Upper lobe of left lung (tissue), 6 donors: ENCODE measurements at places on chromosomes 7 and 10.

DNA sequence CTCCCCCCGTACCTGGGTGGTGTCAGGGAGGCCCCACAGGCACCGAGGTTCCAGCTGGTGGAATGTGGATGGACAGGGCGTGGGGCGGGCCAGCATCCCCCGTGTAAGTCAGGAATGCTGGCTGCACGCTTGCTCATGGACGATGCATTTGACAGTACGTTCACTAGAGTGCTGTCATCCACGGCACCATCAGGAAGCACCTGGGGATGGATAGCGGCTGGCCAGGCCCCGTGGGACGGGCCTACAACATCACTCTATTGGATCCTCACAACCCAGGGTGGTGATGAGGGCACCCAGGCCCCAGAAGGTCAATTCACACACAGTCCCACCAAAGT lies 63.6 kb downstream of the INSIG1 start:
- no peaks in the 10 kb centered on the region for H3K36me3 ChIP-seq
- H3K27me3 ChIP-seq: no peaks in the 10 kb centered on the region
- peaks cover 11% of the 10 kb centered on the region for H3K4me1 ChIP-seq
- no peak overlapping the region for H3K27ac ChIP-seq
- DNase-seq: no peak

DNA sequence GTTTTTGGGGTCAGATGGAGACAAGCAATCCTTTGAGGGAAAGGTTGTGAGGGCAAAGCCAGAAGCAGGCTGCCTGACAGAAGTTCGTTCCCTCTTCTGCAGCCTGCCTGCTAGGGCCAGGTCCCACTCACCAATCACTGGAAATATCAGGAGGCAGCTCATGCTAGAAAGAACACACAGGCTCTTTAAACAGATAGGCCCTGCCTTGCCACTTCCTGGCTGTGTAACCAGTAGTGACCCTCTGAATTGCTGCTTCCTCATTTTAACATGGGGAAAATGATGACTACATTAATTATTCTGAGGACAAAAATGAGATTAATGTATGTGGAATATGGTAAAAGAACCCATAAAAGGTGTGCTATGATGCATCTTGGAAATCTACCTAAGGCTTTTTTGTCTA lies 50.5 kb upstream of the MRLN start:
- no peak overlapping the region for H3K4me3 ChIP-seq
- peaks cover 11% of the 10 kb centered on the region for H3K36me3 ChIP-seq

- no peaks in the 10 kb centered on the region for H3K27me3 ChIP-seq
- H3K4me1 ChIP-seq: no peaks in the 10 kb centered on the region
- no peak overlapping the region for H3K27ac ChIP-seq
- no peak overlapping the region for H3K4me3 ChIP-seq
These were observed 33.4 kb upstream of the C1GALT1 start for GRCh38 chr7:7148798-7149481.

- no peaks in the 10 kb centered on the region for H3K27me3 ChIP-seq
- no peaks in the 10 kb centered on the region for H3K36me3 ChIP-seq
- no peak overlapping the region for H3K27ac ChIP-seq
- H3K4me3 ChIP-seq: peak overlapping the region; percentile 30
- H3K4me1 ChIP-seq: peaks cover 10% of the 10 kb centered on the region
These were observed 571.2 kb downstream of the PTPRN2 start for GRCh38 chr7:158016180-158017097.

DNA sequence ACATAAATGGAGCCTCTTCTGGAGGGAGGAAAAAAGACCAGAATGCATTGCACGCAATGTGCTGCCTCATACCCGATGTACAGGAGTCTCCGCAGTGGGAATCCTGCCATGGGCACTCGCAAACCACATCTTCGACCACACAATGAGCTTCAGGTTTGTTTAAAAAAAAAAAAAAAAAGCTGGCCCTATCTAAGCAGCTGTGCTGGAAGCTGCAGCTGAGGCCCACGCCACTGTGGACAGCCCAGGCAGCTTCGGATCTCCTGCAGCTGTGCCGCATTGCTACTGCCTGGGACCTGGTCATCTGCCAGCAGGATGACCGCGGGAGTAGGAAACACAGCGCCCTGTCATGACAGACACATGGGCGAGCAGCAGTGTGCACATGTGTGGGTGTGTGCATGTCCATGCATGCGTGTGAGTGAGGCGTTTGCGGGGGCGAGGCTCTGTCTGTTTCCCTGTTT lies 26.0 kb downstream of the EN2 start:
- no peaks in the 10 kb centered on the region for H3K27me3 ChIP-seq
- peak; percentile 38 for DNase-seq
- no peak overlapping the region for H3K27ac ChIP-seq
- no peak overlapping the region for H3K4me3 ChIP-seq
- no peaks in the 10 kb centered on the region for H3K36me3 ChIP-seq
- H3K4me1 ChIP-seq: no peaks in the 10 kb centered on the region
